ENCODE measurements at places on chromosomes 5 and 9.

- no peak for DNase-seq
- H3K36me3 ChIP-seq: no peaks in the 10 kb centered on the region
- H3K4me3 ChIP-seq: no peak overlapping the region
- H3K4me1 ChIP-seq: no peaks in the 10 kb centered on the region
- no peaks in the 10 kb centered on the region for H3K27me3 ChIP-seq
These were observed 14.1 kb upstream of the RNF145 start for GRCh38 chr5:159223469-159223868.

DNA sequence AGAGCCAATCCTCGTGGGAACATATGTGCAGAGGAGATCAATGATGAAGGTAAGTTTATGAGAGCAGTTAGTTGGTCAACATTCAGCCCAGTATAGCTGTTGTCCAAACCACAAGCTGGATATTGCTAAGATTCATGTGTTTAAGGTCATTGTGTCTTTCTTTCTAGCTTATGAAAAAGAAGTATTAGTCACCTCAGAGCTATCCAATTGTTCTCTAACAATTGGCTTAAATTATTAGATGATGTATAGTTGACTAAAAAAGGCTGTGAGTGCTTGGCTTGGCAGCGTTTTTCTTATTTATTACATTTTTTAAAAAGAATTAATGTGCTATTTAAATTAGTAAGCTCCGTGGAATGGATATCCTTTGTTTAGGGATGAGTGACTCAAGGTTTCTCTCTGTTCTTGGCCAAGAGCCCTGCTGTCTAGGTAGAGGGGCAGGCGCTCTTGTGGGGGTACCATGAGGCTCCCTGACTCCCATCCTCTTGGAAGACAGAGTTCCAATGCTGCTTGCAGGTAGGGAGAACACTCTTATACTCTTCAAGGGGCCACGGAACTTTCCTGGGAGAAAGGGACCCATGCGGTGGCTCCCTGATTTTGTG lies 487.4 kb downstream of the IRX1 start:
- no peak for DNase-seq
- H3K4me3 ChIP-seq: no peak overlapping the region
- no peaks in the 10 kb centered on the region for H3K4me1 ChIP-seq
- no peaks in the 10 kb centered on the region for H3K27me3 ChIP-seq
- no peaks in the 10 kb centered on the region for H3K36me3 ChIP-seq

DNA sequence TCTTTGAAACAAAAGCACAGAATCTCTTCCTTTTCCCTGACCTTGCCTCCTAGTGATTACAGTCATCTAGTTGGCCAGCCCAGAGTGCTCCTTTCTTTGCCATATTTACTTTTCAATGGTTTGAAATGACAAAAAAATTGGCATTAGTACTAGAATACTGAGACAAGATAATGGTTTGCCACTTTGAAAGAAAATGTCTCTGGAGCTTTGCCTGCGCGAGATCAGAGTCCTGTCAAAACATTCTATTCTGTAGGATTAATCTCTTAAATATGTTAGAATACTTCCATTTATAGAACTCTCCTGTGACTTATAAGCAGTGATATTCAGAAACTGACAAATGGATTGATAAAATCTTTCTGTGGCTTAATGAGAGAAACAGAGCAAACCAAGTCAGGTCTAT lies 484.0 kb upstream of the IZUMO3 start:
- H3K27me3 ChIP-seq: no peaks in the 10 kb centered on the region
- no peak for DNase-seq
- no peaks in the 10 kb centered on the region for H3K4me1 ChIP-seq
- H3K4me3 ChIP-seq: no peak overlapping the region
- no peak overlapping the region for H3K27ac ChIP-seq
- no peaks in the 10 kb centered on the region for H3K36me3 ChIP-seq

- H3K4me1 ChIP-seq: no peaks in the 10 kb centered on the region
- H3K27ac ChIP-seq: no peak overlapping the region
- H3K36me3 ChIP-seq: no peaks in the 10 kb centered on the region
- no peak overlapping the region for H3K4me3 ChIP-seq
These were observed 513.5 kb downstream of the MTRR start for GRCh38 chr5:8382456-8382855.

GRCh38 chr9:87554171-87554910 lies 56.7 kb downstream of the DAPK1 start:
- no peak for DNase-seq
- H3K4me1 ChIP-seq: peaks cover 30% of the 10 kb centered on the region
- H3K27me3 ChIP-seq: no peaks in the 10 kb centered on the region

DNA sequence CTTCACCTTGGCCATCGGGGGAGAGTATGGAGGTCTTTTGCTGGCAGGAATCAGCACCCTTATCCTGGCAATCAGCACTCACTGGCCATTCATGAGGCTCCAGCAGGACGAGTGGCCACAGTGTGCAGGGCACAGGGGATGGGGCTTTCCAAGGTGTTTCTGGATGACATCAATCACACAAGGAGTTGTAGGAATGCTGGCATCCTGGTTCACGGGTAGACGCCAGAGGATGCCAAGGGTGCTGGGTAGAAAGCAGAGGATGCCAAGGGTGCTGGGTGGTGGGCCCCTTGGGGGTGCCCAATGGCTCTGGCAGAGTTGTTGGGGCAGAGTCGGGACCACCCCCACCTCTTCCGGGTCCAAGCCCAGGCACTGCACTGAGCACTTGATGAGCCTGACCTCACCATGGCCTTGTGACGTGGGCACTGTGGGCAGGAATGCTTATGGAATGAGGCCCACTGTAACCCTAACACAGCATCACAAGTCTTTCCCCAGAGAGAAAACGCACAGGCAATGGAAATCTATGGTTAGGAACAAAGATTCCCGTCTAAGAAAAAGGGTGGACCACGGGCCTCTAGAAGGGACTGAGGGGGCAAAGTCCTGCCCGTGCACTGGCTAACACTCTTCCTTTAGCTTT lies 29.1 kb downstream of the CEL start:
- no peaks in the 10 kb centered on the region for H3K36me3 ChIP-seq
- no peak for DNase-seq
- peaks cover 9% of the 10 kb centered on the region for H3K27me3 ChIP-seq
- no peak overlapping the region for H3K4me3 ChIP-seq
- H3K4me1 ChIP-seq: no peaks in the 10 kb centered on the region

DNA sequence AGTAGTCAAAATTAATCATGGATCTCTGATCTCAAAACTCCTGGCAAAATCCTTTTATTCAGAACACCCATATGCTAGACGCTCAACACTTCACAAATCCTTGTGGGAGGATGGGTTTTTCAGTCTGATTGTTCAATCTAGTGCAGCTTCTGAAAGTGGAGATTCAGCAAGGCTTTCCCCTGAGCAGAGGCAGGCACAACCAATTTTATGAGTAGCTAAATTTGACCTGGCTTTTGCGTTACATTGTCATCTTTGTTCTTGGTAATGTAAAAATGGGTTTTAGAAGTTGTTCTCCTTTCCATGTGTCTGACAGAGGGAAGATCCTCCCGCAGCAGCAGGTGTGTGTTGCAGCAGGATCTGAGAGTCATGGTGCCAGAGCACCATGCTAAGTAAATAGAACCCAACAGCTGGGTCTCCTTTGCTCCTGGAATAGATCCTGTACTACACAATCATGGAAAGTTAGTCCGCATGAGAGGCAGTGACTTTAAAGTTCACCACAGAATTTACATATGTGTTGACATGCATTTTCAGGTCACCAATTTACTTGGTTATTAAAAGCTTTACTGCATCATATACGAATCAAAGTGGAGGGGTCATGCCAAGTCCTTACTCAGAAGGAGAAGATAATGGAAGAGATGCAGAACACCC lies 70.1 kb upstream of the MEF2C start:
- H3K4me3 ChIP-seq: no peak overlapping the region
- DNase-seq: peak; percentile 24
- H3K27me3 ChIP-seq: no peaks in the 10 kb centered on the region

- H3K4me1 ChIP-seq: no peaks in the 10 kb centered on the region
- no peak for DNase-seq
- H3K27ac ChIP-seq: no peak overlapping the region
- H3K36me3 ChIP-seq: no peaks in the 10 kb centered on the region
- H3K27me3 ChIP-seq: no peaks in the 10 kb centered on the region
These were observed 108.4 kb upstream of the FGF10 start for GRCh38 chr5:44497606-44498005.

DNA sequence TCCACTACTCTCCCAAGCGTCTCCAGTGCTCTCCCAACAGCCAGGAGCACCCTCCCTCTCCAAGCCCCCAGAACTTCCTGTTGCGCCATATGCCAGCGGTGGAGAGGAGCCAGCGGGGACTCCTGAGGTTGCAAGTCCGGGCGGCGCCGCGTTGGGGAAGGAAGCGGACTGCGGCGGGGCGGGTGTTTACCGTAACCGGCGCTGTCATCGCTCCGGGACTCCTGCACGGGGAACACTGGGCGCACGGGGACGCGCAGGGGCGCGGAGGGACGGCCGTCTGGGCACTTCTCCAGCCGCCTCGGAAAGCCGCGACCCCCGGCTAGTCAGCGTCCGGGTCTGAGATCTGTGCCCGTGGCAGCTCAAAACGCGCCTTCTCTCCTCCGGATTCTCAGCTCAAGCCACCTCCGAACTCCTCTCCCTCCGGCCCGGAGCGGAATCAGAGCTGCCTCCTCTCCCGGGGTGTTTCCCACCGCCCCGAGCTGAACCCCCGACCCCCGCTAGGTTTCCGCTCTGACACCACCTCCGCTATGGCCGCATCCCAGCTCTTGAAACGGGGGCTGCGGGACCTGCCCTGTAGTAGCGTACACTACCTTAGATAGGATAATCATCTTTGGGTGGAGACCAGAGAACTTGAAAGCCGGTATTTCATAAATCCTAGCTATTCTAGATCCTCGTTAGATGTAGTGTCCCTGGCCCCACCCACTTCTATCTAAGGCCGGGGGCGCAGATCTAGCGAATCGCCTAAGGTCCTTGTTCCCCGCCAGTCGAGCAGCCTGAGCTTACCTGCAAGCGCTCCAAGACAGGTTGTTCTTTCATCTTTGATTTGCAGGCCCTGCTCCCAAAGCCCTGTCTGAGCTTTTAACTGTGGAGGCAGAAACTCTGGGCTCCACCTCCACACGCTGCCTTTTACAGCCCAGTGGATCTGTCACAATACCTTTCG lies at the start of gene TRPM6:
TRPM6 (minus strand) TSS at position 881 of the 940 bp plus-strand sequence; CDS start at position 816, 65 bp downstream.
- no peaks in the 10 kb centered on the region for H3K4me1 ChIP-seq
- H3K36me3 ChIP-seq: no peaks in the 10 kb centered on the region
- peak within 1 kb of the TSS; percentile 41 for H3K4me3 ChIP-seq
- no peaks in the 10 kb centered on the region for H3K27me3 ChIP-seq
- no peak within 1 kb of the TSS for H3K27ac ChIP-seq

DNA sequence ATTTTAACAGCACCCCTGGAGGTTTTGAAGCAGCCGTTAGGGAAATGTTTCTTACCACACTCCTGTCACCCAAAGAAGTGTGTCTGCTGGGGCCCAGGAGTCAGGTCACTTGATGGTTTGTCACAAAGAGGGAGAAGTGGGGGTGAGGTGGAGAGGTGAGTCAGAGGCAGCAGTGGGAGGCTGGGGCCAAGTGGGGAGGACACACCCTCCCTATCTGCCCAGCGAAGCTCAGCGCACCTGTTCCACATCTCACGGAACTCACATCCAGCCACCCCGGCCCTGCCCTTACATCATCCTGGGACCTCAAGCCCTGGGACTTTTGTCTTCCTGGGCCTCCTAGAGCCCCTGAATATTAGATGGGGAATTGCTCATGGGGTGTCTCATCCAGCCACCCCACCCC lies 171.1 kb upstream of the SMIM23 start:
- no peaks in the 10 kb centered on the region for H3K36me3 ChIP-seq
- H3K27ac ChIP-seq: no peak overlapping the region
- no peak for DNase-seq
- no peaks in the 10 kb centered on the region for H3K4me1 ChIP-seq
- no peaks in the 10 kb centered on the region for H3K27me3 ChIP-seq

DNA sequence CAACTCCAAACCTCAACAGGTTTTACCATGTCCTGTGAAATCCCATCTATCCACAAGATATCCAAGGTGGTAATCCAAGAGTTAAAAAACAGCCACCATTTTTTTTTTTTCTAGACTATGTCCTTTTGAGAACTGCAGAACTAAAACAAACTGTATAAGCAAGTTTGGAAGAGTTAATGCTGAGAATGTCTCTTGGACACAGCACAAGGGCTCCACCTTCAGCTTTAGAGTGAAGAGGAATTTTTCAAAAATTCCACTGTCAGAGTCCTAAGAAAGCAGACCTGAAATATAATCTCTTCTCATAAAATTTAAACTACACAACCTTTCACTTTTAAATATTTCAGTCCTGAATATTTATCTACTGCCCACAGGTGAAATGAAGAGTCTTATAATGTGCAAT lies 167.8 kb upstream of the CCNG1 start:
- no peak overlapping the region for H3K4me3 ChIP-seq
- peak; percentile 63 for DNase-seq
- no peaks in the 10 kb centered on the region for H3K27me3 ChIP-seq
- no peak overlapping the region for H3K27ac ChIP-seq
- no peaks in the 10 kb centered on the region for H3K36me3 ChIP-seq
- no peaks in the 10 kb centered on the region for H3K4me1 ChIP-seq

- peaks cover 91% of the 10 kb centered on the region for H3K4me1 ChIP-seq
- DNase-seq: peak; percentile 93
- H3K4me3 ChIP-seq: 0 out of 2 replicates have a peak overlapping the region, but pooled peaks have one; percentile 13
- no peaks in the 10 kb centered on the region for H3K27me3 ChIP-seq
These were observed 53.4 kb downstream of the SLC22A5 start for GRCh38 chr5:132422720-132423437.

DNA sequence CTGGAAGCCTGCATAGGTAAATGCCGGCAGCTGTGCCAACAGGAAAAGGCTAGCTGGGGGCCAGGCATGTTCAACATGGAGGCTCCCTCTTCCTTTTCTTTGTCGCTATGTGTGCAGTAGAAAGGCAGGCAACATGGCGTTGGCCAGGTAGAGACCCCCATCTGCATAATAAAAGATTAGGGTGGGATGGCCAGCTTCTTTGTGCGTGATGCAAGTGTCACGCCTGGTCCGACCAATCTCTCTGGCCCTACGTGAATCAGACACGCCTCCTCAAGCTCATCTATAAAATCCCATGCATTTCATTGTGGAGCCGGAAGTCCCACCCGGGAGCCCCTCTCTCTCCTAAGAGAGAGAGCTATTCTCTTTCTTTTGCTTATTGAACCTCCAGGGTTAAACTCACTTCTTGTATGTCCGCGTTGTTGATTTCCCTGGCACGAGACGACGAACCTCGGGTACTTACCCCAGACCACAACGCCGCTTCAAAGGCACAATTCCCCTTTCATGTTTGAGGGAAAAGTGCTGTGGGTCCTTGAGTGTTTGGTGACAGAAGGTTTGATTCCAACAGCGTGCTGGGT lies 25.0 kb upstream of the C5orf47 start:
- no peak overlapping the region for H3K27ac ChIP-seq
- DNase-seq: no peak
- H3K27me3 ChIP-seq: no peaks in the 10 kb centered on the region
- no peaks in the 10 kb centered on the region for H3K4me1 ChIP-seq

DNA sequence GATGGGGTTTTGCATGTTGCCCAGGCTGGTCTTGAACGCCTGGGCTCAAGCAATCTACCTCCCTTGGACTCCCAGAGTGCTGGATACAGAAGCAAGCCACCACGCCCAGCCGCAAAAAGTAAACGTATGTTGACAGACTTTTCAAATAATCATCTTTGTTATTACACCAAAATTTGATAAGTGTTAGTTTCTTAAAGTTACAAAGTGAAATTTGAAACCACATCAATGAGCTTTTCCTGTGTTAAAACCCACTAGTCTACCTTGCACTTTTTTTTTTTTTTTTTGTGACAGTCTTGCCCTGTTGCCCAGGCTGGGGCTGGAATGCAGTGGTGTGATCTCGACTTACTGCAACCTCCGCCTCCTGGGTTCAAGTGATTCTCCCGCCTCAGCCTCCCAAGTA lies 29.9 kb downstream of the SPACA9 start:
- no peaks in the 10 kb centered on the region for H3K36me3 ChIP-seq
- H3K27me3 ChIP-seq: no peaks in the 10 kb centered on the region
- DNase-seq: no peak
- no peak overlapping the region for H3K27ac ChIP-seq
- no peaks in the 10 kb centered on the region for H3K4me1 ChIP-seq

GRCh38 chr5:123875561-123876275 lies 363.7 kb downstream of the CSNK1G3 start:
- no peaks in the 10 kb centered on the region for H3K4me1 ChIP-seq
- no peak overlapping the region for H3K4me3 ChIP-seq
- no peak for DNase-seq
- no peaks in the 10 kb centered on the region for H3K36me3 ChIP-seq

Data from MM.1S (cell line).